ENCODE measurements at places on chromosomes 1 and 21. TPM values are rescaled to one million over a fixed set of nuclear protein-coding genes. Genes with fewer than 3 reads are reported as not detected.

FAM72D gene
- total RNA-seq: 0.41 TPM

KIF17 gene
- 10.2 TPM for total RNA-seq

TINAGL1 gene
- total RNA-seq: 1.2 TPM

TCHH gene
- under 0.01 TPM for total RNA-seq

DNA sequence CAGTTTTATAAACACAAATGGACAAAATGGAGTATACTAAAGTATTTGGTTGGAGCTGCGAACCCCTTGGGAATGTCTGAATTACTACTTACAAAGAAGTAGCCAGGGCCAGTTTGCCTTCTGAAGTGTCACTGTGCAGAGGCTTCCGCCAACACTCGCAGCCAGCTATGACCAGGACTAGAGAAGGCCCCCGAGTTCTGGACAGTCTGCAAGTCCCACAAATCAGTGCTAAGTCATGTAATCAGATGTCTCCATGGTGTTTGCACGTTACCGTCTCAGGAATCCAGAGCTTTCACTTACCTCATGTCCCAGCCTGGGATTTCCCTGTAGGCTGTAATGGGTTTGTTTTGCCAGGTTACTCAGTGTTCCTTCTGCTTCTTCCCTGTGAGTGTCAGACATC is 106.6 kb upstream of the SPAG17 start:
- no peak for DNase-seq

DNA sequence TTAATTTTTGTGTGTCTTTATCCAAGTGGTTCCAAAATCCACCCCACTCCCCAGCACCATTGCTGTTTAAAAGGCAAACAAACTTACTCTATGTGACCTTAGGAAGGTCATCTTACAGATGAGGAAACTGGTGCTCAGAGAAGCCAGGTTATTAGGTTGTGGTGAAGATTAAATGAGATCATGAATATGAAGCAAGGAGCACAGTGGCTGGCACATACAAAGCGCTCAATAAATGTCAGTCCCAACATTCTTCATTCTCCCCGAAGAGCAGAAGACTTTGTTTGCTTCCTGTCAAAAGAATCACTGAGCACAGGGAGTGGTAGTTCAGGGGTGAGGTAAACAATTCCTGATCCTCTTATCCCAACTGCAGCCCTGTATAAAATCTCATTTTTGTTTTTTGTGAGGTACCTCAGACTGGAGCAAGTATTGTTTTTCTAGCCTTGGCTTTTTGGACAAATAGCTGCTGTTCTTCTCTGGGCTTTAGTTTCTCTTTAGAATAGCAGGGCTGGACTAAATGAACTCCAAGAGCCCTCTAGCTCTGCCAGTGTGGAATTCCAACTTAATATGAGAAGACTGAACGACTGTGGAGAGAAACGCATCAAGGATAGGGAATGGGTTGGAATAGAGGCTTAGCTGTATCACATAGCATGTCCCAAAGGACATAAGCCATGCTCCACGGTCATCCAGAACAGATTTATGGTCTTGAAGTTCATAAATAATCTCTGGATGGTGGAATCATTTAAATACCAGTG is 455.3 kb upstream of the USP24 start:
- DNase-seq: no peak

- DNase-seq: no peak
These were observed 318.4 kb upstream of the RGS18 start for GRCh38 chr1:191839891-191840290.

DNA sequence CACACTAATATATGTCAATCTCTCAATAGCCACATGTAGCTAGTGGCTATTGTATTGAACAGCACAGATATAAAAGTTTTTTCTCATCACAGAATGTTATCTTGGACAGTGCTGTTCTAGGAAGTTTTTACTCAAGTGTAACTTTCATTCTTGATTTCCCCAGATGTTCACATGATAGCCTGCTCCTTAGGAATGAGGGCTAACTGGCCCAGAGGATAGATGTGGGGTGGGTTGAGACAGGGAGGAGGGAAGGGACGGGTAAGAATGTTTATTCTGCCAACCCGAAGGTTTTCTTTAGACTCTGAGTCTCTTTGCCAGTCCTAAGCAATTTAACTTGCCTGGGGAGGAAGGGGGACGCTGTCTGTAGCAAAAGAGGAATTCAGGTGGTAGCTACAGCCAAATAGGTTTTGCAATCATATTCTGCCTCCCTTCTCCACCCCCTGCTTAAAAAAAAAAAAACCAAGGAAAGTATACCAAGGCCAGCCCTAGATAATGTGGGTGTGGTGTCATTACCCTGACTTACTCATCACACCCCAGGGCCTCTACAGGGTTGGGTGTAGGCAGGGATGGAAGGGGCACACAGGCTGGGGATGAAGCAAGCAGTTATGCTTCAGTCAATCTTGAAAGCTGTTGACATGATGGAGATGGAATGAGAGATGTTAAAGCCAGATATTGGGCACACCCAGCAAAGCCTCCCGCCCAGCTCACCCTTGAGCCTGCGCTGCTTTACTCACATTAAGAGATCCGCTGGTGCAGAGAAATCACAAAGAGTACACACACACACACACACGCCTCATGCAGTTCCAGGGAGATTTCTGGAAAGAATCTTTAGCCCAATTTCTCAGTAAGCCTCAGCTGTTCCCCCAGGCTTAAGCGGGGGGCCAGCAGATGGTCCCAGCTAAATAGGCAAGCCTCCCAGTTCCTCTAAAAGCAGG is 59.9 kb downstream of the PLXNA2 start:
- no peak for DNase-seq

DNA sequence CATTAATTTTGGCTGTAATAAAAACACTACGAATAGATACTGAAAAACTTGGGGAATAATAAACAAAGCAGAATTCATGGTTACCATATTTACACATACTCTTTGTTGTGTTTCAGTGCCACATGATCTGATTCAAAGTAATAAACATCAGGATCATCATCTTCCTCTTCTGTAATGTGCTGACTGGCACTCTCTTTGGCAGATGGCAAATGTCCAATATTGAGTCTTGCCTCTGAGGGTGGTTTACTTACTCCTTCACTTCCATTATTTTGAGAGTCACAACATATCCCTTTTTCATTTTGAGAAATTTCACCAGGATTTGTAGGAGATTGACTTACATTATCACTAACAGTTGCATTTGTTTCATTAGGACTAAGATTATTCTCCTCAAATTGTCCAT is 50.7 kb downstream of the ZZZ3 start:
- no peak for DNase-seq

DNA sequence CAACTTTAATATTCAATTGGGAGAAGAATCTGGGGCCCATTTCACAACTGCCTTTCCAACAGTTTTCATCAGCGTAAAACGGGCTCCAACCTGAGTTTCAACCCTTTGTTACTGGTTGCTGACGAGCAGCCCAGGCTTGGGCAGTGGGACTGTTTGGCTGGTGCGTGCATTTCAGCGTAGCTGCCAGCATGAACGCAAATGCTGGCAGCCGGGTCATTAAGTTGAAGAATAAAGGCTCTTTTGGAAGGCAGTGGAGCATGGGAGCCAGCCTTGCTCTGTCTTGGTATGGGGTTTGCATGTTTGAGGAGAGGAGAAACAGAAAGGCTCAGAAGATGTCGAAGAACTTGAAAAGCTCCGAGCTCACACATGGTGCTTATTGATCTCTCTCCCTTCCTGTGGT is 40.7 kb downstream of the WDR3 start:
- DNase-seq: no peak

- no peak for DNase-seq
These were observed 267.9 kb downstream of the SDCCAG8 start for GRCh38 chr1:243523766-243524165.

DNA sequence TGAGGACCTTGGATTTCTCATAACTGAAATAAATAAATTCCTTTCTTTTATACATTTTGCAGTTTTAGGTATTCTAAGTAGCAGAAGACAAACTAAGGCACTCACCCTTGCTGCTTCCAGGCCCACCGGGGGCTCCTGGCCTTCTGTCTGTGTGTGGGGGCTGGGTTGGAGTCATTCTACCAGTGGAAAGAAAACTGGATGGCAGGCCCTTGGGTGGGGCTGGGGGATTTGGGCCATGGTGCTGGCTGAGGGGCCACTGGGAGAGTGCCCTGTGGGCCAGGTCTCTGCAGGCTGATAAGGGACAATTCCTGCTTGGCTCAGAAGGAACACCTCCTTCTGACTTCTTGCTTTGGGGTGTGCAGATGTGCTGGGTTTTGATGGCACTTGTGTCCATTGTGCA is 54.0 kb upstream of the CSF3R start:
- DNase-seq: no peak

- DNase-seq: no peak
These were observed 549.3 kb downstream of the NCAM2 start for GRCh38 chr21:21547368-21547953.

- no peak for DNase-seq
These were observed 66.2 kb upstream of the PALMD start for GRCh38 chr1:99579691-99580172.

DNA sequence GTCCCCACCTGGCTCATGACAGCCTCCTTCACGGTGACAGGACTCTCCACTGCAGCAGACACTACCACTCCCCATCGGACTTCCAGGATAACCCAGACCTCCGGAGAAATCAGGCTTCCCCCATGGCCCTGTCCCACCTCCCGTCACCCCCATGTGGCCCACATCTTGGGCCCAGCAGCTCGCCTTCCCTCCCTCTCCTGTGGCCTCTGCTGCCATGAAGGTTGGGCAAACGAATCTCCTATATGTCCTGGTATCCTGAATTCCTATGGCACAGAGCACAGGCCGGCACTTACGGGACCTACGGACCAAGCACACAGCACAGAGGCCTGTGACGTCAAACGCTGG is 82.0 kb downstream of the NPHP4 start:
- DNase-seq: no peak

DNA sequence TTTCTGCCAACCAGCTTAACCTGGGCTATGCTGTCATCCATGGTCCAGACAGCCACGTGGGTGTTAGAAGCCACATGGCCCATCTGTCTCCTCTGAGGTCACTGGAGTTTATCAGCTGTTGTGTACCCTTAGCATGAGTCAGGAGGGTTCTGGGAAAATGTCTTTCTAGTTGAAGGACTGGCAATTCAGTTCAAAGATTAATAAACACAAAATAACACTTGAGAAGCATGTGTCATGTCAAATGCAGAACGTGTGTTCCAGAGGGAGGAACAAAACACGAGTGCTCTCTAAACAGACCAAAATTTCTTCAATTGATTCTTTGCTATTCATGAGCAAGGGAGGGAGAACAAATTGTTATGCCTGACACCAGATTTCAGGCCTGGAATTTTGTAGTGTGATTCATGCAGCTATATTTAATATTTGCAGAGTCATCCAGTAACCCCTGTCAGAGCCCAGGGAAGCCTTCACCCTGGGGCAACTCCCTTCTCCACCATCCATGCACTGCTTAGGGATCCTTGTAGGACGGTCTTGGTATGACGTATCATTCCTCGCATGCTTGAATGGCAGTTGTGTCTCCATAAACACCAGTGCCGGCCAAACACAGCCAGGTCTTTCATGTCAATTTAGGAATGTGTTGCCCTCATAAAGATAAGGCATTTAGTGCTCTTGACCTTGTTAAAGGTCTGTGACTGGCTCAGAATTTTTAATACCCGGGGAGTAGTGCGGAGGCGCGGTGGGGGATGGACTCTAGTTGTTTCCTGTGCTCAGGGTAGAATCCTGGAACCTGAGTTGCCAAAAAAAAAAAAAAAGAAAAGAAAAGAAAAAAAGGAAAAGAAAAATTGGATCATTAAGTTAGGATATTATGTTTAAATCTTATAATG is 27.7 kb upstream of the DYRK1A start:
- DNase-seq: no peak

DNA sequence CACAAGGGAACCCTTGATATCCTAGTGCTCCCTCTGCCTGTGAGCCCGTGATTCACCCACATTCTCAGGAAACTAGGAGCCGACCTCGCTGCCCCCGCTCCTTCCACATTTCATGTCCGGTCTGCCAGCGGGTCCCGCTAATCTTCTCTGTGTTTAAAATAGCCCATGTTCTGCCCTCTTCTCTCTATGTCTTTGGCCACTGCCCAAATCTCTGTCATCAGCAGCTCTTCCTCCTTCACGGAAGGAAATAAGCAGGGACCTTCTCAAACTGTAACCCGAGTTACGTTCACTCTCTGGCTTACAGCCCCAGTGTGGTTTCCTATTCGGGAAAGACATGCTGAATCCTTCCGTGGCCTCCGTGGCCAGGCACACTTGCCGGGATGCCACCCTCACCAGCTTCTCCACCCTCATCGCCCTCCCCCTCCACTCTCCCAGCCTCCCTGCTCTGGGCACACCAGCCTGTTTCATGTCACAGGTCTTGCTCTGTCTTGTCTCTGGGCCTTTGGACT is 21.1 kb upstream of the UBXN10 start:
- no peak for DNase-seq

DNA sequence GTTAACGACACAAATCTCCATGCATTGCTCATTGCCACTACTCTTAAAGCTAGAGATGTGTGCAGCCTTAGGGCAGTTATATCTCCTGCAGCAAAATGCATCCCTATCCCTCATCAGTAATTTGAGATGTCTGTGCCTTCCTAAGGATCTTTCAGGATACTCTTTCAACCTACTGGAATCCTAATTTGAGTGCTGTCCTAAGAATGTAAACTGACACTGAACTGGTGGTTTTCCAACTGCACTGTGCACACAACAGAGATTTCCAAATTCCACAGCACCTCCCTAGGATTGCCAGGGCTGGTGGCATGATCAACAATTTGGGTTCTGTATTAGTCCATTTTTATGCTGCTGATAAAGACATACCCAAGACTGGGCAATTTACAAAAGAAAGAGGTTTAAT is 193.9 kb downstream of the LTN1 start:
- DNase-seq: no peak

Measured in frontal cortex (tissue), 4 donors.